ENCODE measurements at places on chromosomes 16 and 17.

DNA sequence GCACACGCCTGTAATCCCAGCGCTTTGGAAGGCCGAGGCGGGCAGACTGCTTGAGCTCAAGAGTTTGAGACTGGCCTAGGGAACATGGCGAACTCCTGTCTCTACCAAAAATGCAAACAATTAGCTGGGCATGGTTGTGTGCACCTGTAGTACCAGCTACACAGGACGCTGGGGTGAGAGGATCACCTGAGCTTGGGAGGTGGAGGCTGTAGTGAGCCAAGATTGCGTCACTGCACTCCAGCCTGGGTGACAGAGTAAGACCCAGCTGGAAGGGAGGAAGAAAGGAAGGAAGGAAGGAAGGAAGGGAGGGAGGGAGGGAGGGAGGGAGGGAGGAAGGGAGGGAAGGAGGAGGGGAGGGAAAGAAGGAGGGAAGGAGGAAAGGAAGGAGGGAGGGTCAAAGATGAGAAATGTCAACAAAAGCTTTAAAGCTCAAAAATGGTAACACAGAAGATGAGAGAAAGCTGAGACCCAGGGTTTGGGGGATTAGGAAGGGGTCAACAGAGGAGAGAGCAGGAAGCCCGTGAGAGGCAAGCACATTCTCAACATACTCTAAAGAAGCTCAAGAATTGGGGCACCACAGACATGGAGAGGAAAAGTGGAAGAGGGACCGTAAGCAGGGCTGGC lies 5.0 kb upstream of the KRT19 start:
- DNase-seq: no peak

DNA sequence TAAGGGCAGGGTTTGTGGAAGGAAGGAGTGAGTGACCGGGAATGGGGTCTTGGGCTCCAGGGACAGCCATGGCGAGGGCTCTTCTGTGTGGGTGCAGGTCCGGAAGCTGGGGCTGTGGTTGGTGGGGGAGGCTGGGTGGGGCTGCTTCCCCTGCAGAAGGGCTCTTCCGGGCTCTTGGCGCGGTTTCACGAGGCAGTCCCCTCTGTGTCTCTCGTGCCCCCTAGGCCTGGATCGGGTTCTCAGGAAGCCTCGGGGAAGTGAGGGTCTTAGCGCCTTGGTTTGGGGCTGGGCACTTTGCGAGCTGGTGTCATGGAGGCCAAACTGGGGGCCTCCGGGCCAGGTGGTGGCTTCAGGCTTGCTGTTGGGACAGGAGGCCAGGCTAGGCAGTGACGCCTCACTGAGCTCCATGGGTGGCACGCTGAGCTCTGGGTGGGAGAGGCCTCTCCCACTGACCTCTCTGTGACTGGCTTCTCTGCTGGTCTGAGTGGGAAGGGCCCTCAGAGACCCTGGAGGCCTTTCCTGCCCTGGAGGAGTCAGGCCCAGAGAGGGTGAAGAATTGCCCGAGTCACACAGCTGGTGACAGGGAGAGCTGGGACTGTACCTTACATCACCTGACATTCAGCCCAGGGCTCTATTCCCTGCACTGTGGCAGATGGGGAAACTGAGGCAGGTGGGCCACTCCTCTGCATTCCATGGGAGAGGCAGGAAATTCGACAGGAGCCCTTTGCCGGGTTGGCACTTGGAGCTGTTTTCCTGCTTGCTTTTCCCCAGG lies 8.2 kb downstream of the ADCY7 start:
- no peak for DNase-seq

- DNase-seq: no peak
Observed at GRCh38 chr17:42171831-42172230, 9.1 kb downstream of the KCNH4 start.

- no peak for DNase-seq
Observed at GRCh38 chr17:14355556-14355955, 54.7 kb downstream of the HS3ST3B1 start.

- no peak for DNase-seq
Observed at GRCh38 chr17:37761059-37761458, 16.2 kb upstream of the HNF1B start.

DNA sequence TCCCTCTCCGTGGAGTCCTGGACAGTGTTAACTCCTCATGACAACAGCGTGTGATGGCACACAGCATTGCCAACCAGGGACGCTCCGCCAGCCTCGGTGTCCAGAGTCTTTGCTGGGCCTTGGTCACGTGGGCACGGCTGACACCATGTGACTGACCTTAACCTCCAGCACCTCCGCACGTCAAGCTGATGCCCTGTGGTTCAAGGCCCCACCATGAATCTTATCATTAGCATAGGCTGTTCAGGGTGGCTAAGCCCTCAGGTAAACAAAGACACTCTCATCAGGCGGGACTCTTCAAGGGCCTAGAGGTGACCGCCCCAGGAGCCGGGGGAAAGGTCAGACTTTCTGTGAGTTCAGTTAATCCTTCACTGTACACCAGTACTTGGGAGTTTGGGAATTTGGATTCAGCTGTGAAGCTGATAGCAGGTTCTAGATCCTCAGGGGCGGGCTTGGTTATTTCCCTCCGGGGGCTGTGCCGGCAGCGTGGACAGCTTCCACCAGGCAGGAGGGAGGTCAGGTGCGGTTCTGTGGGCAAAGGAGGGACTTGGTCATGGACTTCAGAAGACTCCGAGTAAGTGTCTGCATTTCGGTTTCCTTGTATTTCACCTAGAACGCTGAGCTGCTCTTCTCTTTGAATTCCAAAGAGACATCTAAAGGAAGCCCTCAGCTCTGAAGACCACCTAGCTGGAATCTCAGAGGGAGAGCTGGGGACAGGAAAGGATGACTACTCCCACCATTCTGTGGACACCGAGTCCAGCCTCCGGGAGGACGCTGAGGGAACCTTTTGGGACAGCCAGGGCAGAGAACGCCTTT lies 195.5 kb upstream of the CIBAR2 start:
- DNase-seq: no peak

DNA sequence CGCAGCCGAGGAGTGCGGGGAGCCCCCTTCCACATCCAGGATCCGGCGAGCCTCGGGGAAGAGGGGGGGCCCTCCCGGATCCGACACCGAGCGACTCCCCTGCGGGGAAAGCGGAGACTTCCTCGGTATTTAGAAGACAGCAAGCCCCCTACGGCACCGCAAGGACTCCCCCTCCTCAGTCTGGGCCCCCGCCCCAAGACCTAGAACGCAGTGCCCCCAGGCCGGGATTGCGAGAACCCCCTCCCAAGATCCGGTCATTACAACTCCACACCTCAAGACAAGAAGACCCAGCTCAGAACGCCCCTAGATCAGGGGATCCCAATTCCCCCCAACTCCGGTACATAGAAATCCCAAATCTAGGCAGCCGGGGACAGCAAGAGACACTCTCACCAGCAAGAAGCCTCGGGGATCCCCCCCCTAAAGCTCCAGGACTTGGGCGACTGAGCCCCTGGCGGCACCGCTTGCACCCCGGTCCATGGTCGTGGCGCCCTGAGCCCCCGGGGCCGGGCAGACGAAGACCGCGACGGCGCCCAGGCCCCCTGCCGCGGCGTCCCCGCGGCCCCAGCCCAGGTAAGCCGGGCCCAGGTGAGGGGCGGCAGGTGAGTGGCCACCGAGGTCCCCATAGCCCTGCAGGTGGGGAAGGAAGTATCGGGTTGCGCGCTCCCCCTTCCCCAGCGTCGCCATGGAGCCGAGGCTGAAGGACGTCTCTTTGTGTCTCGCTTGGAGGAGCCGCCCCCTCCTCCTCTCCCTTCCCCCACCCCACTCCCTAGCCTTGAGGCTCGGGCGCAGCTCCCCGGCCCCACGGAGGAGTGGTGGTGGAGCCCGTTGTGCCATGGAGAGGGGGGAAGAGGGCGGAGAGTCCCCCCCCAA lies 641 bp downstream of the SBK1 start:
- no peak for DNase-seq

DNA sequence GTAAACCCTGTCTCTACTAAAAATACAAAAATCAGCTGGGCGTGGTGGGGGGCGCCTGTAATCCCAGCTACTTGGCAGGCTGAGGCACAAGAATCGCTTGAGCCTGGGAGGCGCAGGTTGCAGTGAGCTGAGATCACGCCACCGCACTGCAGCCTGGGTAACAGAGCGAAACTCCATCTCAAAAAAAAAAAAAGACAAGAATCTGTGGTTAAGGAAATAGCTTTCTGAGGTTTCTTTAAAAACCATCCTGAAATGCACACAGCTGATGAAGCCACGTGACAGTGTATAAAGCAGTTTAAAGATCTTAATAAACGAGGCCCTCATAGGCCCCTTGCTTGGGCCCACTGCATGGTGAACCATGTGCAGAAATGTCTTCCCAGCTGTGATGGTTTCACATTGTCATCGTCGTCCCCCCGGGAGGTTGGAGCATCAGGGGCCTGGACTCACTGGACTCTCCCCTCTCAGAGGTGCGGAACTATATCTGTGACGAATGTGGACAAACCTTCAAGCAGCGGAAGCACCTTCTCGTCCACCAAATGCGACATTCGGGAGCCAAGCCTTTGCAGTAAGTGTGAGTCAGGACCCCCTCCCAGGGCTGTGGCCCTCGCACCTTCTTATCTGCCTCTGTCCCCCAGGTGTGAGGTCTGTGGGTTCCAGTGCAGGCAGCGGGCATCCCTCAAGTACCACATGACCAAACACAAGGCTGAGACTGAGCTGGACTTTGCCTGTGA lies 16.2 kb downstream of the ZNF276 start:
- DNase-seq: no peak

GRCh38 chr17:2710803-2711607 lies 559 bp downstream of the CLUH start:
- no peak for DNase-seq

GRCh38 chr16:62638324-62638911 lies 602.2 kb upstream of the CDH8 start:
- no peak for DNase-seq

DNA sequence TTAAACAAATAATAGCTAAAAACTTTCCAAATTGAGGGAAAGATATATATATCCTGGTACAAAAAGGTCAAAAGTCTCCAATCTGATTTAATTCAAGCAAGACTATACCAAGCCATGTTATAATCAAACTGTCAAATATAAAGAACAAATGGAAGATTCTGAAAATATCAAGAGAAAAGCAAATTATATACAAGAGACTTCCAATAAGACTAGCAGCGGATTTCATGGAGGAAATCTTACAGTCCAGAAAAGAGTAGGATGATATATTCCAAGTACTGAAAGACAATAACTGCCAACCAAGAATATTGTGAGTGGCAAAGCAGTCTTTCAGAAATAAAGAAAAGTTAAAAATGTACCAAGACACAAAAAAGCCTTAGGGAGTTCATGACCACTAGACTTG lies 102.2 kb downstream of the CEP112 start:
- no peak for DNase-seq

- no peak for DNase-seq
Observed at GRCh38 chr17:61250335-61250890, 149.2 kb upstream of the TBX2 start.

GRCh38 chr17:78823282-78824046 lies 17.1 kb downstream of the USP36 start:
- DNase-seq: no peak

GRCh38 chr16:49057391-49057790 lies 224.2 kb downstream of the CBLN1 start:
- DNase-seq: no peak

GRCh38 chr16:88310796-88311605 lies 71.8 kb upstream of the ZNF469 start:
- no peak for DNase-seq

- DNase-seq: peak; percentile 16
Observed at GRCh38 chr17:41008811-41009210, at the start of gene KRTAP3-1. Gene KRTAP3-1 (minus strand): TSS chr17:41009128. CDS start chr17:41009074, 54 bp downstream.

GRCh38 chr16:85390511-85391174 lies 222.5 kb upstream of the GSE1 start:
- DNase-seq: peak; percentile 27

GRCh38 chr17:28499364-28499664 lies 6.8 kb upstream of the FOXN1 start:
- no peak for DNase-seq

- DNase-seq: no peak
Observed at GRCh38 chr16:31301708-31302400, 42.1 kb downstream of the ITGAM start.

GRCh38 chr17:6101706-6102105 lies 31.5 kb downstream of the WSCD1 start:
- DNase-seq: no peak

DNA sequence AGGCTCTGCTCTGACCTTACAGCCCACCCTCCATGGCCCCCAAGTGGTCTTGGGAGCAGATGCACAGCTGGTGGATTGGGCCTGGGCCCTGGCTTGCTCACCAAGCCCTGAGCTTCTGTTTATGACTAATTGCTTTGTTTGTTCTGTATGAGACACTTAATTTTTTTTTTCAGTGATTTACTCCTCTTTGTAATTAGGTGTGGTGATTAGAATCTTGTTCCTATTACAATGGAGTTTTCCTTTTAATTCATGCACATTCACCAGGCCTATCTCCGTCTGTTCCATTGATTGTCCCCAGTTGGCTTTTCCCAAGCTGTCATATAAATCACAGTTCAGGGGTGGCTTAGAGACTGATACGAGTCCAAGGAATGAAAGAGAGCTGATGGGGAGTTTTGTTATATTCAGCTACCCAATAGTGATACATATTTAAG lies 242.3 kb downstream of the CCDC182 start:
- no peak for DNase-seq

- no peak for DNase-seq
Observed at GRCh38 chr17:33858121-33858520, 397.0 kb upstream of the CCL2 start.

Data from SHP77 treated with DMSO at 0.1 percent for 48 hours (cell line).